ENCODE measurements at places on chromosomes 7 and 10. TPM values are rescaled to one million over a fixed set of nuclear protein-coding genes. Genes with fewer than 3 reads are reported as not detected.

Gene BZW2
- total RNA-seq: 33.7 TPM

Gene PLAC9
- total RNA-seq: 73.6 TPM

Gene PGAM2
- total RNA-seq: 1.2 TPM

Gene LOXL4
- total RNA-seq: 82.6 TPM

Gene SSMEM1
- not detected for total RNA-seq

Gene IFIT1B
- total RNA-seq: 0.06 TPM

Gene CALHM1
- not detected for total RNA-seq

Gene HGF
- 792 TPM for total RNA-seq

Gene FKBP6
- total RNA-seq: not detected

All from aortic smooth muscle cell (primary cell).